BE2C (cell line): ENCODE measurements at places on chromosomes 1 and 21.
A peak's percentile ranks its signal among the peaks of the same experiment; 100 is the strongest.

GRCh38 chr21:46619846-46620245 is 15.0 kb upstream of the S100B start:
- no peak for DNase-seq

- no peak for DNase-seq
Observed at GRCh38 chr21:38188037-38188436, 68.8 kb upstream of the KCNJ15 start.

DNA sequence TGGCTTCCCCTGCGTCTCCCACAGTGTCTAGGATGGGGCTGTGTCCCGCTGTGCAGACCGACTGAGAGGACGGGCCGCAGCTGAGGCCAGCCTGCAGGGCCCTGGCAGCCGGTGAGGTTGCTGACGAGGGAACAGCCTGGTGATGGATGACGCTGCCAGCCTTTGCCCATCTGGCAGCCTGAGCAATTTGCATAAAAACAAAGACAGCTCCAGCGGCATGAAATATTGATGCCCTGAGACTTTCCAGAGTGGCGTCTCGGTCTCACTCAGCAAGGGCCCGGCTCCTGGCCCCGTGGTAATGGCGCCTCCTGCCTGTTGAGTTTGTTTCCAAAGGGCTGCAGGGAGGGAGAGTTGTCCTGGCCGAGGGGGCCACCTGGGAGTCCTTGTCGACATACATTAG is 19.1 kb upstream of the KCNA10 start:
- no peak for DNase-seq

DNA sequence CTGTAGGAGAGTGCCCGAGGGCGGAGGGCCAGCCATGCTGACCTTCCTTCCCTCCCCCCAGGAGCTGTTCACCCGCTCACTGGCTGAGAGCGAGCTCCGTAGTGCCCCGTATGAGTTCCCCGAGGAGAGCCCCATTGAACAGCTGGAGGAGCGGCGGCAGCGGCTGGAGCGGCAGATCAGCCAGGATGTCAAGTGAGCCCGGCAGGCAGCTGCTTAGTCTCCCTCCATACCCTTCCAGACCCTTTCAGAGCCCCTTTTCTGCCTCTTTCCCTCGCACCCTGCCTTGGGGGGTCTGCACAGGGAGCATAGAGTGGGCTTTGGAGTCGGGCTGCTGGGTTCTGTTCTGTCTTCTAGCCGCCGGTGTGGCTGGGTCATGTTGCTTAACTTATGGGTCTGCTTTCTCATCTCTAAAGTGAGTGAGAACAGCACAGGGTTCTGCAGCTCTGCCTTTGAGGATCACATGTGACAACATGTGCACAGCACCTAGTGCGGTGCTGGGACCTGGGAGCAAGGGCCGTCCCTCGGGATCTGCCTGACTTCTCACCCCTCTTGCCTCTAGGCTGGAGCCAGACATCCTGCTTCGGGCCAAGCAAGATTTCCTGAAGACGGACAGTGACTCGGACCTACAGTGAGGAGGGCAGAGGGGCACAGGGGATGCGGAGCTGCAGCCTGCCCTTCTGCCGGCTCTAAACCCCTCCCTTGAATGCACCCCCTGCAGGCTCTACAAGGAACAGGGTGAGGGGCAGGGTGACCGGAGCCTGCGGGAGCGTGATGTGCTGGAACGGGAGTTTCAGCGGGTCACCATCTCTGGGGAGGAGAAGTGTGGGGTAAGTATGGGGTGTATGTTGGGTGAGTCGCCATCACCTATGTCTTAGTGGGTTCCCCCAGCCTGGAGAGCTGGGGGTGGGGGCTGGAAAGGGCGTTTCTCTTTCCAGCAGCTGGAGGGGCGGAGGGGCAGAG is 6.2 kb downstream of the AMPD2 start:
- DNase-seq, result peak; percentile 27

GRCh38 chr1:240854367-240854766 is 242.4 kb upstream of the GREM2 start:
- DNase-seq, result no peak

DNA sequence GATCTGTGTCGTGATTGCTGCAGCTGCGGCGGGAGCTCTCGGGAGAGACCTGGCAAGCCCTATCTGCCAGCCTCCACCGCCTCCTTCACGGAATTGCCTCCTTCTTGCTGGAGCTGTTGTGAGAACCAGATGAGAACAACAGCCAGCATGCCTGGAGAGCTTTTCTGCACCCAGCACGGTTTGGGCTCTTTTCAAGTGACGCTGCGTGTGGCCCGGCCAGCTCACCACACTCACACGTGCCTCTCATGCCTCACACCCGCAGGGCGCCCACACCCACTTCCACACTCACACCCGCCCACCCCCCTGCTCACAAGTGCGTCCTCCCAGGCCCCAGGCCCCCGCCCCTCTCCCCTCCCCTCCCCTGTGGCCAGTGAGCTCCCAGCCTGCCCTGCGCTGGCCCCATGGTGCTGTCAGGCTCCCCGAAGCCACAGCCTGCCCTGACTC is 135.7 kb upstream of the RUNX3 start:
- DNase-seq, result peak; percentile 33

- no peak for DNase-seq
Observed at GRCh38 chr21:33886321-33886720, 29.3 kb downstream of the ATP5PO start.

DNA sequence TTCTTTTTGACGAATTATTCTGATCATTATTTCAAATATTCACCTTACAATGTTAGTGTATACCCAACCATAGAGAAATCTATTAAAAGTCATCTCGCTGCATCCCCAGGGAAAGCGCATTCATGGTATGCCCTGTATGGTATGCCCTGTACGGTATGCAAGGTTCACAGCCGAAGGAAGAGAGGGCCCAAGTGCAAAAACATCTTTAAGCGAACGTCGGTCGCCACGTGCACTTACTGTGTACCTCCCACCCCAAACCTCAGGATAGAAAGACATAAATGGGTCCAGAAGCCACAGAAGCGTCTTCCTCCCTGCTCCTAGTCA is 14.4 kb downstream of the HLX start:
- DNase-seq, result no peak

DNA sequence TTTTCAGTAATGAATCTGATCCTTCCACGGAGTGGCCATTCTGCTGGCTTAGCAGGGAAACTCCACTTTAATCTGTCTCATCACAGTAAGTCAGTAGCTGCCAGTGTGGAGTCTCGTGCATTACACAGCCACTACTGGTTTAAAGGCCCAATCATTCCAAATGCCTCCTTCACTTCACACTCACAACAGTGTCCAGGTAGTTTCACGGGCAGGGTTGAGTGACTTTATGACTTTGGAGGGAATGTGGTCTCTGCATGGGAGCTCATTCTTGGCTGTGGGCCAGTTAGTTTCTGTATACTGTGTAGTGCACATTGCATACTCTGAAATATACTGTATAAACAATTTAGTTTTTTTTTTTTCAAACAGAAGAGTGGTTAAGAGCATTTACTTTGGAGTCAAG is 34.6 kb upstream of the C1orf87 start:
- DNase-seq, result no peak

DNA sequence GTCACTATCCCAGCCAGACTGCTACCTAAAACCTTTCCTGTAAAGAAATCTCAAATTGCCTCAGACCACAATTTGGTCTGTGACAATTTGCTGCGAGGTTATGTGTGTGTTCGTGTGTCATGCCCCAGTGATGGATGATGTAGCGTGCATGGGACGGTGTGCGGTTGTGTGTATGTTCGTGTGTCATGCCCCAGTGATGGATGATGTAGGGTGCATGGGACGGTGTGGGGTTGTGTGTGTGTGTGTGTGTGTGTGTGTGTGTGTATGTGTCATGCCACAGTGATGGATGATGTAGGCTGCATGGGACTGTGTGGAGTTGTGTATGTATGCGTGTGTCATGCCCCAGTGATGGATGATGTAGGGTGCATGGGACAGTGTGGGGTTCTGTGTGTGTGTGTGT is 9.4 kb downstream of the SELP start:
- no peak for DNase-seq

DNA sequence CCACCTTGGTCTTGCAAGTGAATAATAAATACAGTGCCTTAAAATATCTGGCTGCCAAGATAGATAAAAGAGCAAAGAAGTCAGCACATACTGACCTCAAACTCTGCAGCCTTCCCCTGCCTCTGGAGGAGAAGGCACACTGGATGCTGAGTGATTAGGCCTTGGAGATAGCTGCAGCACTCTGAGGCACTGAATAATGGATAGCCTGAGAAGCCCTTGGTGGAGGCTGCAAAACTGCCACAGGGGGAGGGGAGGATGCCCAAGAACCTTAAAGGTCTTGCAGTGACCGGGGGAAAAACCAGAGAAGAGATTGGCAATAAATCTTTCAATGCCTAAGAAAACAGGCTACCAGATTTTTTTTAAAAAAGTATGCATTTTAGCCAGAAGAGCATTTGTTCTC is 167.4 kb upstream of the PRMT6 start:
- DNase-seq, result peak; percentile 10

DNA sequence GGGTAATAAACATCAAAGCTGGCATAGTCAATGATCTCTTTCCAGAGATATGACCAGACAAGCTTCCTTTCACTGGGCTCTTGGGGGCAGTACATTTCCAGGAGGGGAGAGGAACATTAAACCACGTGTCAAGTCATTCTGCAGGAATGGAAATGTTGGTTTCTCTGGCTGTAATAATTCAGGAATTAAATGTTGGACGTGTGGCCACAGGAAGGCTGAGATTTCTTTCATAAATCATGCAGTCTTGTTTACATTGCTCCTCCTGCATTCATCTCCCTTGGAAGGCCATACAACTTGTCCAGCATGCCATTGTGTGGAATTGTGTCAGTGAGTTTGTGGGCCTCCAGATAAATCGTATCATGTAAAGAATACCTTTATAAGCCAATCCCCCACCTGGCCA is 259.2 kb downstream of the ADGRL2 start:
- DNase-seq, result no peak

GRCh38 chr1:221435504-221435904 is 306.4 kb downstream of the DUSP10 start:
- no peak for DNase-seq

DNA sequence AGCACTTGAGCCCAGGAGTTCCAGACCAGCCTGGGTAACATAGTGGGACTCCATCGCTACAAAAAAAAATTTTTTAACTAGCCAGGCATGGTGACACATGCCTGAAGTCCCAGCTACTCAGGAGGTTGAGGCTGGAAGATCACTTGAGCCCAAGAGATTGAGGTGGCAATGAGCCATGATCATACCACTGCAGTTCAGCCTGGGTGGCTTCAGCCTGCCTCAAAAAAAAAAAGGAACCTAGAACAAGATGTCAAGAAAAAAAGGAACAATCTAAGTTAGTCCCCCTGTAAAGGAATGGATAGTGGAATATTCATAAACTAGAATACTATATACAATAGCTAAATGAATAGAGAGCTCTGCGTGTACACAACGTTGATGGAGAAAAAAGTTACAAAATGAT is 14.4 kb downstream of the NSL1 start:
- DNase-seq, result no peak

DNA sequence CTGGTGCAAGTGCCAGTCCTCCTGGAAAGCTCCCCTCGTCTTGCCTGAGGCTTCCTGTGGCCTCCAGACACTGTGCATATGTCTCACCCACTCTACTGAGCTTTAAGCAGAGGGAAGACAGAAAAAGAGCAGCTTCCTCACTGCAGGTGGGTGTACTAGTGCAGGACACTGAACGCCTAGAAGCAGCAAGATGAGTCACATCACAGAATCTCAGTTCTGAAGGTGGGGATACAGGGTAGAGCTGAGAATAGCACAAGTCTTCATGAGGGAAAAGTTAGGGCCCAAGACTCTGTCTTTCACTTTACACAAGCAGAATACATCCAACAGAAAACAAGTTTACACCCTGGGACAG is 37.4 kb downstream of the PCAT6 start:
- DNase-seq, result no peak

DNA sequence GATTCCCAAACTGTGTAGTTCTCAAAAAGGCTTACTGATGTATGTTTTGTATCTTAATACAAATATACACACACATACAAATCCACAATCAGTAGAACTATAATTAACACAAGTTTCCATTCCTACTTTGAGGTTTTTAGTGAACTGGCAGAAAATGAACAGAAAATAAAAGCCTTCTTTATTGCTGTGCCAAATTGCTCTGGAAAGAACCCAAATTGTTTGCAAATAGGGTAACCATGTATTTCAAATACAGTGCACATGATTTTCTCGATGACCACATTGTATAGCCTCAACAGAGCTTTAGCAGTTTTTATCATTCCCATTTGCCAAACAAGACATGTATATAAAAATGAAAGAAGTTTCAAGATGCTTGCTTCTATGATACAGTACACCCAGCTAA is 173.3 kb downstream of the COL24A1 start:
- DNase-seq, result no peak

GRCh38 chr1:209805341-209805781 is 581 bp downstream of the IRF6 start:
- DNase-seq, result no peak

GRCh38 chr1:5385096-5385799 is 607.0 kb downstream of the NPHP4 start:
- no peak for DNase-seq

DNA sequence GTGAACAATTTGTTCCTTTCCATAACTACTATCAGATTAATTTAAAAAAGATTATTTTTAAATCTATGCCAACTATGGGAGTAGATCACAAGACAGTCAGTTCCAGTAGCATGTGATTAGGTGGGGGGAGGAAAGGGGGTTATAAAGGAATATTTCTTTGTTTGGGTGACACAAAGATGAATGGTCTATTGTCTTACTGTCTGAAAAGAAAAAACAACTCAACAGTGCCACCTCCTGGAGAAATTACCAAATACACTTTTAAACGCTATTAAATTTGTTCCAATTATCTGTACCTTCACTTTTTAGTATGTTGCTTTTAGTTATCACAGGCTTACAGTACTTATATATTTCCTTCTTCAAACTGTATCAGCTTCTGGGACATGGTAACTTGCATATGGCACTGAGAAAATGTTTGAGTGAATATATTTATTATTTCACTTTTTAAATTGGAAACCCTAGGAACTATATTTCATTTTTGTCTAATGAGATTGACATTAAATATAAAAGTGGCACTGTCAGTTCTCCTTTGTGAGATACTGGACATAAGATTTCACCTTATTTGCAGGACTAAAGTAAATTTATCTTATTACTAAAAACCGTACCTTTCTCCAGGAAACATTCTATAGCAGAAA is 1.7 kb upstream of the SORT1 start:
- DNase-seq, result peak; percentile 19

- peak; percentile 43 for DNase-seq
Observed at GRCh38 chr1:29156543-29157268, 25.0 kb downstream of the SRSF4 start.

DNA sequence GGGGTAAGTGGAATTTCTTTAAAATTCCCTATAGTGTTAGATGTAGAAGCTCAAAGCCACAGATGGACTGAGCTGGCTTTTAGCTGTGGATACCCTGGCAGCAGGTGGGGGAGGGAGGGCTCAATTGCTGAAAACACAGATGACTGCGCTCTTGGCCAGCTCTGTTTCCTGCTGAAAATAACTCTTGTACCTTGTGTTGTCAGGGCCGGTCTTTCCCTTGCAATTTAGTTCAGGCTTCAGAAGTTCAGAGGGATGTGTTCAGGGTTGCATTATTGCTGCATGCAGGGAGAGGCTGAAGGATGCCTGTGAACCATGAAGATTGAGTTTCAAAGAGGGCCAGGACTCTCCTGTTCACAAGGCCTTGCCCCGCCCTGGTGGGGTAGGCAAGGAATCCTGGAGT is 58.1 kb upstream of the GCLM start:
- no peak for DNase-seq
